ENCODE measurements at places on chromosomes 12 and 14.
A peak's percentile ranks its signal among the peaks of the same experiment; 100 is the strongest.

DNA sequence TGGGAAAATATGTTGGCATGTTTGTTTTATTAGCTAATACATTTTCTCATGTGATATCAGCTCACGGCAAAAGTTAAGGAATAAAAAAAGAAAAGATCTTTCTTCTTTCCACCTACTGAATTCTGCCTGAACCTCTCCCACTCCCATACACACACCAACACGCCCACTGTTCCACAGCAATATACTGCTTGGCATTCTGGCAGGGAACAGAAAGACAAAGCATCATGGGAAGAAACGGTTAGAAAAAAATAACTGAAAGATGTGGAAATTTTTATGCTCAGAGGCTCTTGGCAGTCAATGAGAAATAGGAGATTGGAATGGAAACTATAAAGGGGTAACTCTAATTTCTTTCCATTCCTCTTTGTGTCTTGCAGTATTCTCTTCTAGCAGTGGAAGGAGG lies 268.5 kb downstream of the FOXG1 start:
- no peak for DNase-seq

- no peak for DNase-seq
Observed at GRCh38 chr14:54640506-54640905, 73.6 kb downstream of the SAMD4A start.

DNA sequence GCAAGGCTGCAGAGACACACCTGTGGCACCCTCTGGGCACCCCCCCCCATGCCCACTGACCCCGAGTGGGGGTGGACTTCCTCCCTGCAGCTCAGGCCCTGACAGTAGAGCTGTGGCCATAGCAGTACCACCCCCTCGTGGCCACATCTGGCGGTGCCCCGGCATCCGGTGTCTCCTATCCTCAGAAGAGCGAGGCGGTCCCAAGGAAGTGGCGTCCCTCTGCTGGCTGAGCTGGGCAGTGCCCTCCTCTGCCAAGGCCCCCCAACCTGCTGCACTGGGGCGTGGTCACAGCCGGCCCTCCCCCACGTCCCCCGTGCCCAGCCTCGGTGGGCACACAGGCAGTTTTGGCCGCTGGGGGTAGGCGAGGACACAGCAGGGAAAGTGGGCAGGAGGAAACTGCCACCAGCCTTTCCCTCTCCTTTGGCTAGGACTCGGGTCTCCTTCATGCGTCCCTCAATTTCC lies 6.0 kb upstream of the SLC6A12 start:
- DNase-seq, result peak; percentile 4

DNA sequence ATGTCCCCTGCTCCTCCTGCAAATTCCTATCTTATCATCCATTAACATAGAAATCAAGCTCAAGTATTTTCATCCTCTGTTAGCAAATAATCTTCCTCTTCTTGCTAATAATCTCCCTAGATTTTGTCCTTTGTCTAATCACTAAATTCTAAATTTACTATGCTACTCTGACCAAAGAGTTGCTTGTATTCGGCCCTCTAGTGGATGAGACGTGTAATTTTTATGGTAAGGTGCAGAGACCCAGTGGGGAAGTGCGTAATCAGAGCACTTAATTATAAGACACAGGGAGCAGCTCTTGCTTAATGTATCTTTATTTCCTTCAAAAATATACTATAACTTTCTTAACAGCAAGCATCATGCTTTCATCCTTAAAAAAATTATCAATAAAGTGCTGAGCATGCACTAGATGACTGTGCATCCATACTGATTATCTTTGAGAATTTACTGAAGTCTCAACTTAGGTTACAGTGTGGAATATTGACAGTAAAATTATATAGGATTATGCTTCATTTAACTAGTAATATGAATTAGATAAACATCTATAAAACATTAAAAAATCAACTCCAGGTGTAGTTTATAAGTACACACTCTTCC lies 212.6 kb downstream of the SLC16A7 start:
- DNase-seq, result no peak

- DNase-seq, result peak; percentile 45
Observed at GRCh38 chr14:91138511-91139359, 24.9 kb downstream of the DGLUCY start.

GRCh38 chr12:89179245-89179644 lies 173.1 kb downstream of the DUSP6 start:
- no peak for DNase-seq

Data from activated CD4-positive, alpha-beta T cell treated with anti-CD3 and anti-CD28 coated beads, Interleukin-2, amount 50 U/mL, for 4 hours (primary cell).